ENCODE measurements at places on chromosomes 3 and 15. TPM values are rescaled to one million over a fixed set of nuclear protein-coding genes. Genes with fewer than 3 reads are reported as not detected.

The CYP1A2 gene
- total RNA-seq = not detected

The NSUN3 gene
- total RNA-seq = 8.3 TPM

The BCL2A1 gene
- total RNA-seq = not detected

The PRTG gene
- total RNA-seq = 1.9 TPM

The RUVBL1 gene
- total RNA-seq = 22.8 TPM

The MOBP gene
- not detected for total RNA-seq

The PHLDB2 gene
- total RNA-seq = 91.5 TPM

The KPNA1 gene
- 47.2 TPM for total RNA-seq

The TM2D3 gene
- total RNA-seq = 35.5 TPM

The DUOX1 gene
- total RNA-seq = 0.33 TPM

All from esophagus muscularis mucosa (tissue), 4 donors.